CD8-positive, alpha-beta T cell (primary cell): ENCODE measurements at places on chromosomes 1 and 21.
A peak's percentile ranks its signal among the peaks of the same experiment; 100 is the strongest.

- DNase-seq = no peak
Measured at GRCh38 chr1:150256554-150257341, 826 bp upstream of the CA14 start.

DNA sequence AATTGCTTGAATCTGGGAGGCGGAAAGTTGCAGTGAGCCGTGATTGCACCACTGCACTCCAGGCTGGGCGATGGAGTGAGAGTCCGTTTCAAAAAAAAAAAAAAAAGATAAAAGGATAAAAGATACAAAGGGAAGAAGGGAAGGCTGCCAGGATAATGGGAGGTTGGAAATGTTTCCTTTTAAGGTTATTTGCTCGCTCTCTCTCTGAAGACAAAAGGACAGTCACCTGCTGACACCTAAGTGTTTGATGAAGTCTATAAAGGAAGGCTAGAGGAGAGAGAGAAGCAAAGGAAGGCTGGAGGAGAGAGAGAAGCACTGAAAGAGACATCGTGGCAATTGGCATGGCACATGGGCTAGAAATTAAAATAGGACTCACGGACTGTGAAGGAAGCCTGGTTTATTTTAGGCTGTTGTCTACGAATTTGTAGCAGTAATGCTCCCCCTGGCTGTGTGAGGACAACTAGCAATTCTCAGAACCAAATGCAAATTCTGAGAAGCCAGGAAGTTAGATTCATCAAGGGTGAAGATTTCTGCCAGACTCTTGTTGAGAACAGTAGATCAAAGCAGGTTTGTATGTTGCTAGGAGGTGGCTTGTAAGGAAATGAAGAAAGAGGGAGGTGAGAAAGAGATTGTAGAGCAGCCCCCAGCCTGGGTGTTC, 154.2 kb downstream of the ZP4 start:
- no peak for DNase-seq

GRCh38 chr1:171860696-171861095, 19.4 kb downstream of the DNM3 start:
- DNase-seq = no peak

DNA sequence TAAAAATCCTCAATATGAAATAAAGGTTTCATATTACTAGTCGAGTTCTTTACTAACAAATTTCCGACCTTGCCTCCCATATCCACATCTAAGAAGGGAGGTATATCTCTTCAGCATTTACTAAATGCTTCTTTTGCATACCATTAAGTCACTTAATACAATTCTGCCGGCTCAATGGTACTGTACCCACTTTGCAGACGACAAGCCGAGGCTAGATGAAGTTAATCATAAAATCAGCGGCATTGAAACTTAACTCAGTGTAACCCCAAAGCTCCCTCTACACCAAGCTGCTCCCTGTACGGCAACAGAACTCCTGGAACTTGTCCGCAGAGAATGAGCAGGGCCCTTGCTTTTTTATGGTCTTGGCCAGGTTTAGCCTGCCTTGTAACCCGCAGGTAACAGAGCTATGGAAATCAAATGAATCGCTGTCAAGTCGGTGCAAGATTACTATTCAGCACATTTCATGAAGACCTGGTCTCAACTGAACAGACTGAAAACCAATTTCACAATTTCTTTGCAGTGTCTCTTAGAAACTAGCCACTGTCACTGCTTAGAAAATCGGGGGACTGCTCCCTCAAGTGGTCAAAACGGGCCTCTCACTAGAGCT, 738 bp downstream of the INTS7 start:
- DNase-seq = no peak

- peak; percentile 10 for DNase-seq
Measured at GRCh38 chr1:145959333-145959732, 1.5 kb upstream of the LIX1L start.

DNA sequence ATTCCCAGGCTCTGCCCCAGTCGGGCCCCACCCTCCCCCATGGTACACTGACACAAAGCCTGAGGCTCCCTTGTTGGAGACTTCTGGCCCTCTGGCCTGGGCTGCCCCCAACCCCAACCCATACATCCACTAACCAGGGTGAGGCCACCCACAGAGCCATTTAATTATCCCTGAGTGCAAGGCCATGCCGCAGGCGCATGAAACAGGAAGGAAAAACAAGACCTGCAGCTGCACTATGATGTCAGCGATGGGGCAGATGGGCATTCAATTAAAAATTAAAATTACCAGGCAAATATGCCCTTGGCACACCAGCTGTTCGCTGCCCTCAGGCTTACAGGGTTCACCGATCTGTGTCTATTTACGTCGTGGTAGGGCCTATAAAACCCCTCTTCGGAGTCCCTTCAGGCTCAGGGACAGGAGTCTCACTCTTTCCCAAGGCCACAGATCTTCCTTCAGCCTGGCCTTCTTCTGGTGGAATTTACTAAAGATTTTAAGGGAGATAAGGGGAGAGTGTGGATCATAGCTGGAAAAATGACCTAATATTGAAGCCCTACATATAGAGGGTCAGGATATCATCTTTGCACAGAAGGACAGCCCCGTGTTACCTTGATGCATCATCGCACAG, 29.6 kb upstream of the RGS16 start:
- DNase-seq = no peak

- no peak for DNase-seq
Measured at GRCh38 chr1:226255380-226255779, 31.9 kb downstream of the MIXL1 start.

DNA sequence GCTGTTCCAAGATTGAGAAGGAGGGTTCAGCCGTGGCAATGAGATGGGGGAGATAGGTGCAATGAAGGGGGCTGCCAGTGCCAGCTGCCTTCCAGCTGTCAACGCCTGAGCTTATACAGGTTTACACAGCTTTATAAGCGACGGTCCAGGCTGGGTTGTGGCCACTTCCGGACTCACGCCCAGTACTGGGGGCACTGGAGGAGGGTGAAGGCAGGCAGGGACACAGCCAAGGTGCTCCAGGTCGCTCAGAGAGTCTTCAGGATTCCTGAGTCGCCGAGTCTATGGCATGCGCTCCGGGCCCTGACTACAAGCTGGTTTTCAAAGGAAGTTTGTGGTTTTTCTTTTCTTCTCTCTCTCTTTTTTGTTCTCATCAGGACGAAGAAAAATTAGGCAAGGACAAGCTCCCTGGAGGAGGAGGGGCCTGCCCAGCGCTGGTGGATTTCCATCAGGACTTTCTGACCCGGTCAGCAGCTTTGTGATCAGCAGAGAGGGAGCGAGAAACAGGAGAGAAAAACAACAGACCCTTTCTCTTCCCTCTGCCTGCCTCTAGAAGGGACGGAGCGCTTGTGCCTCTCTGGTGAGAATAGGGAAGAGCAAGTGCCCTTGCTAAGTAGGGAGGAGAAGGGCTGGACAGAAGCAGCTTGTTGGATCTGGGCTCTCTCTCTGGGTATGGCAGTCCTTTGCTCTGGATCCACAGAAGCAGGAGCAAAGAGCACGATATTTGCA, at the start of gene MINDY1:
Gene MINDY1 (minus strand): TSS at position 576 of the 726 bp plus-strand sequence. CDS start 4,285 bp downstream, outside the sequence.
- no peak for DNase-seq

DNA sequence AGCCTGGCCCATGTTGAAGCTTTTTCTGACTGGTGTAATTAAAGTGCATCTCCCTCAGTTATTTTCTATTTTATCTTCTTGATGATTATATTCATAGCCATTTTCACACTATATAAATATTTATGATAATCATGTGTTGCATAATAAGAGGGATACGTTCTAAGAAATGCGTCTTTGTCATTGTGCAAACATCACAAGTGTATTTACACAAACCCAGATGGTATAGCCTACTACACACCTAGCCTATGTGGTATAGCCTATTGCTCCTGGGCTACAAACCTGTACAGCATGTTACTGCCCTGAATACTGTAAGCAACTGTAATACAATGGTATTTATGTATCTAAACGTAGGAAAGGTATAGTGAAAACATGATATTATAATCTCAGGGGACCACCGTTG, 88.1 kb downstream of the BACH1 start:
- no peak for DNase-seq

- DNase-seq = no peak
Measured at GRCh38 chr1:201214461-201214860, 23.8 kb downstream of the IGFN1 start.

DNA sequence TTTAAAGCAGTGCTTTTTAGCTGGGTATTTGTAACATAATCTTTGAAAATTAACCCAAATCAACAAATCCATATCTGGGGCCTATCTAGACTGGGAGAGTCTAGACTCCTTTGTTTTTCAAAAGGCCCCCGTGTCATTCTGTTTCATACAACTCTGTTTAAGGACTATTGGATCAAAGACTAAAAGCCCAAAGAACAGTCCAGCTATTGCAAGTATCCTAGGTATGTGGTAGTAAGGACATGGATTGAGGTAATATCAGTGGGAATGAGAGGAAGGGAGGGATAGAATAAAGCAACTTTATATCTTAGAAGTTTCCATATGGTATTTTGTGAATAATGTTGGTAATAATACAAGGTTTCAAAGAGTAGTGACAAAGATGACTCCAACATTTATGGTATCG, 18.2 kb downstream of the KIF1B start:
- no peak for DNase-seq

DNA sequence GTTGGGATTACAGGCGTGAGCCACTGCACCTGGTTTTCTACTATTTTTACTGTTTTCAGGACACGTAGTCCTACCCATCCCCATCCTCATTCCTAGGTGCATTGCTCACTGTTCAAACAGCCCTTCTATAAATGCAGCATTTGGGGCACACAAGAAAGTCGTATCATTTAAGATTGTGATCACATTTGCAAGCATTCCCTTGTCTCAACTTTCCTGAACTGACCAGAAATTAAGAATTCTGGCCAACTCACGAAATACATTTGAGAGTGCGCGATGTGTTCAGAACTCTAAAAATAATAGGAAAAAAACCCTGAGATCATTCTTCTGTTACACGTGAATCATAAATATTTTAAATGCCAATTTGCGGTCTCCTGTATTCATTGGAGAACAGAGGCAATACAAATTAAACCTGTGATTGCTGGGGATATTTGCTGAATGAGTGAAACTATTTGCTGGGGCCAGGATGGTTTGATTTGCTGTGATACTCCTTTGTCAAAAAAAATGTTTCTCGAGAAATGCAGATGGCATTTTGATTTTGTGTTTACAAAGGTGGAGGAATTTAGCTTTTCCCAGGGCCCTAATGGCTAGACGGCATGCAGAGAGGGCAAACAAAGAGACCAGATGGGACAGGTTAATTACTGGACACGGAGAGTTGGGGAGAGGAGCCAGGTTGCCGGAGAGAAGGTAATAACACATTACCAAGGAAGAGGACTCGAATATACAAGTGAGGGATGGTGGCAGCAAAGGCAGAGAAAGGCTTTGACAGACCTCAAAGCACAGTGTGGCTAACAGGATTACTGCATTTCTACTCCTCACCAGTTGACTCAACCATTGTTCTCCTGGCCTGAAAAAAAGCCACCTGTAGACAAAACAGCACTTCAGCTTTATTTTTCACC, 38.4 kb downstream of the STPG1 start:
- DNase-seq = no peak

- DNase-seq = no peak
Measured at GRCh38 chr1:168477792-168478191, 66.0 kb downstream of the XCL2 start.

- no peak for DNase-seq
Measured at GRCh38 chr21:17491716-17492414, 21.0 kb upstream of the CXADR start.

GRCh38 chr1:149903836-149904491, 4.6 kb downstream of the BOLA1 start:
- DNase-seq = no peak

GRCh38 chr1:213050745-213051126, 305 bp upstream of the RPS6KC1 start:
- no peak for DNase-seq

- DNase-seq = no peak
Measured at GRCh38 chr1:99702221-99702620, 56.3 kb downstream of the PALMD start.

GRCh38 chr1:157403203-157403602, 149.1 kb downstream of the FCRL5 start:
- no peak for DNase-seq

DNA sequence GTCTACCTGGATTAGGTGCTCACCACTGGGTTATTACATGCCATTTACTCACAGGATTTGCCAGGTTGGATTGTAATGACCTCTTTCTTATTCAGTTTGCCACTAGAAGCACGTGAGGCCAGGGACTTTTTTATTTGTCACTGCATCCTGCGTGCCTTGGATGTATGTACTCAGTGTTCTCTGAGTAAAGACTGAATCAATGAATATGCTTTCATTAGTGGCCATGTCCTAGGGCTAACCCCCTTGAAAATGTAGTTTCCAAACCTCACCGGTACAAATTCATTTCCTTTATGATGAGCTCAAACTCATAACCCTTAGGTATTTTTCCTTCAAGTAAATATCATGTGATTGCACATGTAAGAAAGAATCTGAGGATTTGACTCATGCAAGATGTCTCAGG, 1.3 kb upstream of the ZP4 start:
- DNase-seq = no peak

DNA sequence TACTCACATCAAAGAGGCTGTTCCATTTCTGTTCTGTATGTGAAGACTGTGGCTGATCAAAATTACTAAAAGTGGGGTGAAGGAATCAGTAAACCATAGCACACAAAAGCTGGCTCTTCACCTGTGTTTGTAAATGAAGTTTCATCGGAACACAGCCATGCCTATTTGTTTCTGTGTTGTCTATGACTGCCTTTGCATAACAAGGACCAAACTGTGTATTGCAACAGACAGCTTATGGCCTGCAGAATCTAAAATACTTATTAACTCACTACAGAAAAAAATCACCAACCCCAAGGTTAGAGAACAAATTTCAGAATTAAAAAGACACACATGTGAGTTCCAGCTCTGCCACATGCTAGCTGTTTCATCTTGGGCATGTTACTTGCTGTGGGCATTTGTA, 163.9 kb downstream of the LYPLAL1 start:
- DNase-seq = no peak

DNA sequence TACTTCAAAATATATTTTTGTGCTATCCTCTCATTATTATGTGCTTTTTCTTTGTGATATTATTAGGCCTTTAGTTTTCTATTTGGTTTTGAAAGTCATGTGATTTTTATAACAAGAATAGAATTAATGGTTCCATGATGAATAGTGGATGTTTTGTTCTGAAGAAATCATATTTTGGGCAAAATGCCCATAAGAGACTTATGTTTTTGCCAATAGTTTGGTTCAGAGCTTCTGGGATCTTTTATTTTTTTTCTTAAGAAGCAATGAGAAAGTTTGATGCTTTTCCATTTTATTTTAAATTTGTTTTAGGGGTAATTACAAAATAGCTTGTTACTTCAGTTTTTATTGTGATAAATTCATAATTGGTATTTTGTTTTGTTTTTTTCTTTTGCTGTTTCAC, 49.8 kb downstream of the LYPLAL1 start:
- DNase-seq = no peak

DNA sequence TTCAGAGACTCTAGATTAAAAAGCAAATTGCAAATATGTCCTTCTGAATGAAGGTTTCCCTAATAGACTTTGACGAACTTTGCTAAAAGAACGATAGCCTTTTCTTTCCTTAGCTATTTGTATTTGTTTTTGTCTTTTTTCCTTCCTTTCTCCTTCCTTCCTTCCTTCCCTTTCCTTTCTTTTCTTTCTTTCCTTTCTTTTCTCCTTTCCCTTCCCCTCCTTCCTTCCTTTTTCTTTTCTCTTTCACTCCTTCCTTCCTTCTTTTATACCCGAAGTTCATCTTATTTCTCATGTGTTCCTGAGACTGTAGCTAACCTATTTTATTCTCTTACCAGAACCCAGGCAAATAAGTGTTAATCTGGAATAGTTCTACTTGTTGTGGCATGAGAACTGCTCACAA, 381.2 kb upstream of the RUNX1 start:
- no peak for DNase-seq
